ENCODE measurements at places on chromosomes 3 and 15.

- DNase-seq: no peak
Observed at GRCh38 chr3:163058031-163058854, 1561.6 kb downstream of the OTOL1 start.

GRCh38 chr3:65182682-65183081, 494.9 kb upstream of the ADAMTS9 start:
- no peak for DNase-seq

GRCh38 chr15:83926116-83926515, 272.2 kb downstream of the ADAMTSL3 start:
- peak; percentile 5 for DNase-seq

GRCh38 chr3:29764603-29765254, 483.9 kb downstream of the RBMS3 start:
- no peak for DNase-seq

- DNase-seq: no peak
Observed at GRCh38 chr3:102532901-102533300, 98.1 kb downstream of the ZPLD1 start.

- no peak for DNase-seq
Observed at GRCh38 chr3:49511639-49512038, 41.6 kb downstream of the DAG1 start.

DNA sequence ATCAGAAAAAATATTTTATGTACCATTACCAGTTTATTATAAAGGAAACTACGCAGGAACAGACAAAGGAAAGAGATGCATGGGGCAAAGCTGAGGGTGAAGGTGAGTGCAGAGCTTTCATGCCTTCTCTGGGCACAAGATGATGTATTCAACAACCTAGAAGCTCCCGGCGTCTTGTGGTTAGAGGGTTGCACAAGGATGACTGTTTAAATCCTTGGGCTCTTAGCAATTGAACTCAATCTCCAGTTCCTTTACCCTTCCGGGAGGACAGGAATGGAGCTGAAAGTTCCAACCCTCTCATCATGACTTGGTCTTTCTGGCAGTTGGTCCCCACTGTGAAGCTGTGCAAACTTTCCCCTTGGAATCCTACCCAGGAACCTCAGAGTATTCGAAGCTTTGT, 542.0 kb downstream of the EPHA3 start:
- no peak for DNase-seq

DNA sequence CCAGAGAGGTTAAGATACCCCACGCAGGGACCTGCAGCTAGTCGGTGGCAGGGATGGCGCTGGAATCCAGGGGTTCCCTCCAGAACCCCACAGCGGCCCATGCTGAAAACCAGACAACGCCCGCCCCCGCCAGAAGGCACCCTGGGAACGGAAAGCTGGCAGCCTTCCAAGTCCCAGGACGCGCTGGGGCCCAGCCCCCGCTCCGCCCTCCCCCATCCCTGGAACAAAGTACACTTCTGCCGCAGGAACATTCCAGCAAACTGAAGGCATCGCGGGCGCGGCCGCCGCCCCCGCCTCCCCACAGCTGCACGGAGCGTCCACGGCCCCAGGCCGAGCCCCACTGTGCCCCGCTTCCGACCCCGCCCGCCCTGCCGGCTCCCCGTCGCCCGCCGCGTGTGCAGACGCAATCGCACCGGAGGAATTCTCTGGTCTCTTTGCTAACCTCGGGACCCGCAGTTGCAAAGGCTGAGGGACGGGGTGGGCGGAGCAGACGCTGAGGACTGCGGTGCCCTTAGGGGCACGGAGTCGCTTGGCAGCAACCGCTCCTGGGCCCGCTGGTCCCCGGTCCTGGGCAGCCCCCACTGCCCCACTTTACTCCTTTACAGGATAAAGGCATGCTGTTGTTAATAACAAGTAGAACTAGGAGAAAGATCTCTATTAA, 44.8 kb upstream of the RNU6-1 start:
- DNase-seq: peak; percentile 24

DNA sequence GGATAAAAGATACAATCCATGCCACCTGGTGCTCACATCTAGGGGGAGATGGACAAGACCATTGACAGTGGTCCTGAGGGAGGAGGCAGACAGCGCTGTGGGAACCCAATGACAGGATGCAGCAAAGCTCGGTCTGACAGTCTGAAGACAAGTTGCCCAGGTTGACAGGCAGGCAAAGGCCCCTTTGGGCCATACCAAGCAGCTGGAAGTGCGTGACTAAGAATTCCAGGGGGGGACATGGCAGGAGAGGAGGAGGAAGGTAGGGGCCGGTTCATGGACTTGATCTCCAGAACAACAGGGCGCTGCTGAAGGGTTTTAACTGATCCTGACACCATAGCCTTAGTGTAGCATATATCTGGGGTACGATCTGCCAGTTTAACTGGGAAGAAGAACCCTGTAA, 83.4 kb downstream of the RPLP1 start:
- no peak for DNase-seq
